Lung microvascular endothelial cell (primary cell): ENCODE measurements at places on chromosomes 1 and 21. TPM values are rescaled to one million over a fixed set of nuclear protein-coding genes. Genes with fewer than 3 reads are reported as not detected.

GRCh38 chr1:41862384-41863221 lies 56.1 kb downstream of the HIVEP3 start:
- DNase-seq, result no peak

GRCh38 chr1:43648876-43649477 lies 972 bp upstream of the KDM4A start:
- no peak for DNase-seq

GRCh38 chr1:240090014-240090413 lies 1.7 kb upstream of the FMN2 start:
- DNase-seq, result no peak

DNA sequence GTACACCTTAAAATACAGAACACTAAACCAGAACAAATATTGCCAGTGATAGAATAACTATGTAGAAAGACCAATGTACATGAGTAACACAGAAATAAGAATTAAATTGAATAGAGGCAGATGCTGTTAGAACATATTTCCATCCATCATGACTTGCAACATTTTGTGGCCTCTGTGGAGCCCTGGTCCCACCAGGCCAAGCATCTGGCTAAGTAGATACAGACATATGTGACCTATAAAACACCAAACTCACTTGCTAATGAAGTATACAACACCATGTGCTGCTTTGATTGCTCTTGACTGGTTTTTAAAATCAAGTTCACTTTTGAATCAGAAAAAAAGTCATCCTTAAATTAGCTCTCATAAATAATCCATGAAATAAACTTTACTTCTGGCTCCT lies 20.5 kb downstream of the SLC19A2 start:
- DNase-seq, result no peak

LRRC53 gene
- total RNA-seq, result not detected in 2 replicates

UQCRHL gene
- total RNA-seq, result 3.3 and 6.3 TPM in 2 replicates

- DNase-seq, result peak; percentile 4
Measured at GRCh38 chr1:83692524-83693381, 306.2 kb downstream of the TTLL7 start.

DNA sequence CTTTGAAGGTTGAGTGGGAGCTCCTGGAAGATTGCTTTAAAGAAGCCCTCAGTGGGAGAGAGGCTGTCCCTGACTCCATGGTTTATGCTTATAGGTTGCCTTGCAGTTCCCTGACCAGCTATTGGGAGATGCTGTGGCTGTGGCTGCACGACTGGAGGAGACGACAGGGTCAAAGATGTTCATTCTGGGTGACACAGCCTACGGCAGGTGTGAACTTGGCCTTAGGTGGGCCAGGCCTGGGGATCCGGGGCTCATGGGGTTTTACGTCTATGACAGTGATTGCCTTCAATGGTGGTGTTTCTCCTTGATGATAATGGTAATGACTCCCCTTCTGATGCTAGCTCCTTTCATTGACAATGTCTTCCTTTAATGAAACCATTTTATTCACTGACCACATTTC lies 692 bp downstream of the DPH2 start:
- no peak for DNase-seq

LIN28A gene
- not detected in 2 replicates for total RNA-seq

DNA sequence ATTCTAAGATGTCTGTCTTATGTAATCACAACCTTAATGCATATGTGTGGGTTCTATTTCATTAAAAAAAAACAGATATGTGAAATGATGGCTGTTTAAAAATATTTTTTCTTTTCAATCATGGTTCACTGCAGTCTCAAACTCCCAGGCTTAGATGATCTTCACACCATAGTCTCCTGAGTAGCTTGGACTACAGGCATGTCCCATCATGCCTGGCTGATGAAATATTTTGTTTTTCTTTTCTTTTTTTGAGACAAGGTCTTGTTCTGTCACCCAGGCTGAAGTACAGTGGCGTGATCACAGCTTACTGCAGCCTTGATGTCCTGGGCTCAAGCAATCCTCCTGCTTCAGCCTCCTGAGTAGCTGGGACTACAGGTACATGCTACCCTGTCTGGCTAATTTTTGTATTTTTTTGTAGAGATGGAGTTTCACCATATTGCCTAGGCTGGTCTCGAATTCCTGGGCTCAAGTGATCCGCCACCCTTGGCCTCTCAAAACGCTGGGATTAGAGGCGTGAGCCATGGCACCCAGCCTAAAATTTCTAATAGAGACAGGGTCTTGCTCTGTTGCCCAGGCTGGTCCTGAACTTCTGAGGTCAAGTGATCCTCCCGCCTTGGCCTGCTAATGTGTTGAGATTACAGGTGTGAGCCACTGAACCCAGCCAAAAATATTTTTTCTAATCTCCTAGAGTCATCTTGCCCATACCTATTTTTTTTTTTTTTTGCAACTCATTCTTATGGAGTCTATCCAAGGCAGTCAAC lies 67.6 kb downstream of the GIPC2 start:
- DNase-seq, result no peak

DNA sequence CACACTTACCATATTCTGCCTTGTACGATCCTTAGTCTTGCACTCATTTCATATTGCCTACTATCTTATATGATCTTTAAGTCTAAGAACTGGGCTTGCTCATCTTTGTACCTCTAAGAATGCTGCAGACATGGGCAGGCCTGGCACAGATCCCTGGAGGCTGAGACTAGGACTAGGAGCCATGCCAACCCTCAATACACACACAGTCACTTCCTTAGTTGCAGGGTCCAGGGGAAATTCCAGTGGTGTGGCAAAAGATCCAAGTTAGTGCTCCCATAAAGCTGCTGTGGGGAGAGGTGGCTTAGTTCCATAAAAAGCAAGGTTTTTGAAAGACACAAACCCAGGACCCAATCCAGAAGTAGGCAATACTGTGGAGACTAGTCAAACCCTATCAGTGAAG lies 59.9 kb downstream of the CYYR1 start:
- peak; percentile 45 for DNase-seq

C1orf116 gene
- not detected in 2 replicates for total RNA-seq

DNA sequence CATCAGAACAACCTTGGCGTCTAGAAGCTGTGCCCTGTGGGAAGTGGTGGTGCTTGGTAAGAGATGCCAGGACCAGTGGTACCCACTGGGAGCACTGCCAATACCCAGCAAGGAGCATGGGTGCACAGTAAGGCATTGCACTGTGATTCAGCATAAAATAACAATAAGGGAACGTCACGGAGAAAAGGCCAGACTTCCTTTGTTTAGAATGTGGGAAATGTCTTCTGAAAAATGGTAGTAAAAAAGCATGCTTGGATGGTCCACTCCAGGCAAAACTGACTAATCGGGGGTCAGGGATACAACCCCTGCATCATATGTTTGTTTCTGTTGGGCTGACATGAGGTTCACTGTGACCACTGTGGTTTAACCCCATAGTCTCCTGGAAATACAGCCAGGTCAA lies 14.7 kb downstream of the METTL18 start:
- peak; percentile 55 for DNase-seq

- DNase-seq, result no peak
Measured at GRCh38 chr1:13759072-13759471, 59.1 kb downstream of the PRDM2 start.

DNA sequence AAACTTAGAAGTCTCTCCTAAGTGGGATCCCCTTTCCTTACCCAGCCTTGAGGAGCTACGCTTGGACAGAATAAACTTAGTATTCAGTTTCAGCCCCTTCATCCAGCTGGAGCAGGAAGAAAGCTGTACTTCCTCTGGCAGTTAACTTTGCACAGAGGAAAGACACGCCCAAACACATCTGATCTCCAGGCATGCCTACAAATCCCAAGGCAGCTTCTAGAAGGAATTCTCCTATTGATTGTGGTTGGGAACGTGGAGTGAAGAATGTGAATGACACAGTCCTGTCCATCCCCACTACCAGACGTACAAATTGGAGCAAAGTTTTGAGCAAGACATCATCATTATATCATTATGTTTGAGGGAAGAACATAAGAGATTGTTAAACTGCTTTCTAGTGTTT lies 6.6 kb upstream of the AK4 start:
- DNase-seq, result no peak

DIRAS3 gene
- total RNA-seq, result 2.0 and 3.4 TPM in 2 replicates

GCSAML gene
- total RNA-seq, result not detected in 2 replicates

- no peak for DNase-seq
Measured at GRCh38 chr1:10830961-10831668, 34.7 kb upstream of the CASZ1 start.

LRRC71 gene
- under 0.01 TPM in 2 replicates for total RNA-seq

DNA sequence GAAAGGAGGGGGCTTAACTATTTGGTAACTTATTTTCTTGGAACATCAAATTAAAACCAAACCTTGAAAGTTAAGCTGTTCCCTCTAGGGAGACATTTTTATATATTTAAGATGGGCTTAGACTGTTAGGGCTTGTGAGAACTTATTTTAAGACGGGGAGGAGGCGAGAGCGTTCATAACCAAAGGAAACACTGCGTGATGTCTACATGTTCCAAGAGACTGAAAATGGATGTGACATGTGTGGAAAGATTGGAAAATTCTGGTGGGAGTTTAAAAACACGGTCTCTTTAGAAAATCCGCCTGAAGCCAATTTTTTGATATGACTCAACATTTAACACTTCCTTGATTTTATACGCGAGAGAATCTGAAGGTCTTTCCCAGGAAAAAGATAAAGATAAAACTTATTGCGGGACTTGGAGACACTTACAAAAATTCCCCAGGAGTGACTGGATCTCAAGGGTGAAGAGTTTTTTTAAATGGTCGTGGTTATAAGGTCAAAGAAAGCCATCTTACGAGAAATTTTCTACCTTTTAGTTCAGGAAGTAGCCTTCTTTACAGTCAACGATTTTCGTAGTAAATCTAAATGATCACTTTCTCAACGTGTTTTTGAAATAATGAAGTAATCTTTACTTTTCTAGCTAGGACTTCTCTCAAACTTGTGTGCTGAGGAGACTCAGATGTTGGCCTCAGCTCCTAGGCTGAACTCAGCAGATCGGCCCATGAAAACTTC lies 828 bp downstream of the PNRC2 start:
- DNase-seq, result no peak

OR2G6 gene
- total RNA-seq, result not detected in 2 replicates

DNA sequence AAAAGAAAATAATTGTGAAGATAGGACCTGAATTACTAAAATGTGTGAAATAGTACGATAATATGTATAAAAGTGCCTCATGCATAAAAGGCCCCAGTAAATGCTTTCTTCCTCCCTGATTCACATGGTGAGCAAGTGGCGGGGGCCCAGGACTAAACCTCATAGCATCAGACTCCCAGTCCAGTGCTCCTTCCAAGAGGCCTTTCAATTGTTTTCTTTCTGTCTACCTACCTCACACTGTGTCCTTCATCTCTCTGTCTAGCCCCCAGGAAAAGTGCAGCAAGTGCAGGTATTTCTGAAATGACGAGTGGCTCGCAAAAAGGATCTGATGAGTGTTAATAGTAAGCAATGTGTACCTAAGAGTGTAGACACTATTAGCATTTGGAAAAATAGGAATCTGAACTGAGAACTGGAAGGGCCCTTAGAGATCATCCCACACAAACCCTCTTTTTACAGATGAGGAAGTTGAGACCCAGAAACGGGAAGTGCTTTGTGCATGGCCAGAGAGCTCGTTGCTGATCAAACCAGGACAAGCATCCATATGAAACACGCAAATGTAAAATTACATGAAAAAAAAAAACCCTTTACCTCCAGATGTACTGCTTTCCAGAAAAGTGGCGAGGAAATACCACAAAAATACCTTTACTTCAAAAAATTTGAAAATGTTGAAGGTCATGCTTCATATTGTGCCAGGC lies 118.2 kb upstream of the HOOK1 start:
- DNase-seq, result no peak

- DNase-seq, result peak; percentile 50
Measured at GRCh38 chr1:158095737-158096335, 84.9 kb upstream of the CD1D start.

DNA sequence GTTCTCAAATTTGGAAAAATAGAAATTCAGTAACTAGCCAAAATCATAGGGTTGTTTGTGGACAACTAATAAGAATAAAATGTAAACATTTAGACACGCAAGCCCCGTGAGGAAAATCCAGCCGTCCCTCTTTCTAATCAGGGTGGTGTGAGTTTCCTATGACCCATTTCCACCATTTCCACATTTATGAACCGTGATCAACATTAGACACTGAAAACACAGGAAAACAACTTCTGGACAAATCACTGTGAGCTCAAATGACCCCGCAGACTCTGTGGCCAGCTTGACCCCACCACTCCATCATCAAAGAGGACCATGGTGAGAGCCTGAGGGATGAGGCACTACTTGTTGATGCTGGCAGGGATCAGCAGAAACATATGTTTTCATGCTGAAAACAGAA lies 101.0 kb downstream of the SIM2 start:
- DNase-seq, result peak; percentile 93

ANKRD65 gene
- total RNA-seq, result under 0.01 and 0.22 TPM in 2 replicates

- no peak for DNase-seq
Measured at GRCh38 chr1:157404063-157404501, 148.2 kb downstream of the FCRL5 start.
